GM12864 (cell line): ENCODE measurements at places on chromosomes 6 and 20.

DNA sequence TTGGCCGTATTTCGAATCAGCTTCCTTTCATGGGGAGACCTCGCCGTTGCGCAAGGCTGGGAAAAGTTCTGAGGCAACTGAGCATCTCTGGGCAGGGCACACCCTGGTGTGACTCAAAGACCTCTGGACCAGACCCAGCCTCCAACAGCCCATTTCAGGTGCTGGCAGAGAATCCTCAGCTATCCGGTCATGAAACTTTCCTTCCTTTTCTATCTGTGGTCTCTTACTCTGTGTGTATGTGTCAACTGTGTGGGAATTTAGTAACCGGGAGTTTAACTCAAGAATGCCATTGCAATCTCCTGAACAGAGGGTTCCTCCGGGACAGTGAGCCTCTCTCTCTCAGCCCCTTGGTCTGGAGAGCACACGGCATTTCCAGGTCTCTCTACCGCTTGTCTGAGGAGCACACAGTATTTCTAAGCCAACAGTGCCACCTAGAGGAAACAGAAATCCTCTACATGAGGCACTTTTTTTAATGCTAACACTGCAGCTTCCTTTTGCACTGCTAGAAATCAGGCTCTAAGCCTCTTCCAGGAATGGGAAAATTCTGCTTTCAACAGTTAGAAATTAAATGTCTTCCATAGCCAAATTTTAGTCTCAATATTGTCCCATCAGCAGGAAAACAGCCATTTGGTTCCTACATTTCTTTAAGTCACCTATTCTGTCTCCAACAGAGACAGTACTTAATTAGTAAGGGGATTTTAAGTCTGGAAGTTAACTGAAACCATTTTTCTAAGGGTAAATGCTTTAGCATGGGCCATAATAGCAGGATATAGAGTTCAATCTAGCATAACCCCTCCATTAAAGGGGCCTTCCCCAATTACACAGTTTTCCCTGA, 32.7 kb downstream of the PLN start:
- no peak for DNase-seq

DNA sequence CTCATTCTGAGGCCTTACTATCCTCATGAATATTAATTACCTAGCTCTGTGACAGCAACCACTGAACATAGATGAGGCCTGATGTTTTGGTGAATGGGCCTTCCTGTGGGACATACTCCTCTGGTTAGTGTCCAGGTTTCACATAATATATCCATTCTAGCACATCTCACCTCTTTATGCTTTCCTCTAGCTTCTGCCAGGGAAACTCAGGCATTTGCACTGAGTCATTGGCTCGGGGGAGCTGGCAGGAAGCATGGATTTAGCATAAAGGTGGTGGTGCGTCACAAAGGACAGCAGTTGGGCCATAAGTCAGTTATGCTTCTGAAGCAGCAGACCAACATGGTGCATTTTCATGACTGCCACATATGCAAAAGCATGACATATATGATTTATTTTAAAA, 37.5 kb upstream of the TMEM170B start:
- DNase-seq, result no peak

DNA sequence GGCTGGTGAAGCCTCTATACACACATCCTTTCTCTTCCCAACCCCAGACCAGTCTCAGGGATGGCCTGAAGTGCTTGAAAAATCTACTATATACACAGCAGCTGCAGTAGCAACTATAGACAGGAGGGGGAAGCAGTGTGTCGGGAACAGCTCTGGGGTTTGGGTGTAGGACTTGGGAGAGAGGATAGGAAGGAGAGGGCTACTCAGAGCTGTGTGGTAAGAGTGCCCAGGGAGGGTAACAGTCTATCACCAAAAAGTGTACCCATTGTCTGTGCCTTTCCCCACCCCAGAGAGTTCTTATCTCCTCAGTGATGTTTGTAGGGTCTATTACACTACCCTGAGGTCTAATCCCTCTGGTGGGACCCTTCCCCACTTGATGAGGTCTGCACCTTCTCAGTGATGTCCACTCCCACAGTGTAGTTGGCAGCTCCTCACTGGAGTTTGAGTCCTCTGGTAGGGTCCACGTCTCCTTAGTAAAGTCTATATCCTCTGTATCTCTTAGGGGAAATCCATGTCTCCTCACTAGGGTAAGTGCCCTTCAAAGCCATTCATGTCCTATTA, 1.5 kb upstream of the GGT7 start:
- peak; percentile 47 for DNase-seq

DNA sequence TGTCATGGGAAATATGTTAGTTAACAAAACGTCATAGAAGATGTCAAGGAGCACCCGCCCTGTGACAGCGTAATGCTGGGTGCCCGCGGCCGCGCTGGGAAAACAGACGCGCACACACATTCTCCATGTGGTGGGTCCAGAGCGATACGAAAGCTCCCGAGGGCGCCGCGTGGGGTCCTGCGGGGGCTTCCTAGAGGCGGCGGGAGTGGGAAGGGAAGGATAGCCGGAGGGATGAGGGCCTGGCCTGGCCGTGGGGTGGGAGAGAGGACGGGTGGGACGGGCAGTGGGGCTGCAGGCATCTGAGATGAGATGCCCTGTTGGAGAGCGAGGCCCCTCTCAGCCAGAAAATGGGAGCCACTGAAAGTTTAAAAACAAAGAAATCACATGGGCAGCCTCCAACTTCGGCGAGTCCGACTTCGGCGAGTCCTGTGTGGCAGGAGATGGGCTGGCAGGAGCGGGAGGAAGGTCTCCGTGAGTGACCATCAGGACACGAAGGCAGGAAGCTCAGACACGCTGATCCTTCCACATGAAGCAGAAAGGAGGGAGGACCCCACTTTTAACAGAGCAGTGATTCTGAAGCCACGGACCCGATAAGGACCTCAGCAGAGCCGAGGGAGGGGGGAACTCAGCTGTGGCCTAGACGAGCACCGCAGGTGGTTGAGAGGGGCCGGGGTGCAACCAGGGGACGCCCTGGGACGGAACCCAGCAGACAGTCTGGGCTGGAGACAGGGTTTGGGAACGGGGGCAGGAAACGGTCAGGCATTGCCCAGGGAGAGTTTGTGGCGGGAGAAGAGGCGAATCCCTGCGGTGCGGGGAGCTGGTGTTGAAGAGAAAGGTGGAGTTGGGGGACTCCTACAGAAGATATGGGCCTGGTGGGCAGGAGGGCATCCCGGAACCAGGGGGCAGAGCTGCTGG, 114.1 kb upstream of the FRMD1 start:
- DNase-seq, result no peak

- no peak for DNase-seq
These were observed 256.0 kb downstream of the CDKAL1 start for GRCh38 chr6:20790032-20790791.

- no peak for DNase-seq
These were observed 3.7 kb downstream of the OGFR start for GRCh38 chr20:62808211-62808865.

- DNase-seq, result no peak
These were observed 27.2 kb upstream of the CHD6 start for GRCh38 chr20:41645372-41645771.

DNA sequence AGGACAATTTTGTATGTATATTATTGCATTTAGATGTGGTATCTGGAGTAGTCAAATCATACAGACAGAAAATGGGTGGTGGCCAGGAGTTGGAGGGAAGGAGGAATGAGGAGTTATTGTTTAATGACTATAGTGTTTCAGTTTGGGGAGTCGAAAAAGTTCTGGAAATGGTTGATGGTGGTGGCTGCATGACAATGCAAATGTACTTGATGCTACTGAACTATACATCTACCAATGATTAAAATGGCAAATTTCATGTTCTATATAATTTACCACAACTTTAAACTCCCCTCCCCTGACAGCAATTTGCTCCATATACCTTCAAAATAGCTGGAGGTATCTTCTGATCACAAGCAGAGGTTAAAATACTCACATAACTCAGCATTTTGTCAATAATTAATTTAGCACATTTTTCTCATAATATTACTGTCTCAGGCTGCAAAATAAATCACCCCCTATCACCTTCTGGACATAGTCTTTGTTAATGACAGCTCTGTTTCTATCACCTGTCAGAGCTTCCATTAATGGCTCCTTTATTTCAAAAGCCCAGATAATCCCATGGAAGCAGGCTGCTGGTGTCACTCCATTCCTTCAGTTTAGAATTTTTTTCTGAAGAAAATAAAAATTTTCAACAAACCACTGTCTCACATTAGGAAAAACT, 25.7 kb upstream of the RHAG start:
- DNase-seq, result no peak

DNA sequence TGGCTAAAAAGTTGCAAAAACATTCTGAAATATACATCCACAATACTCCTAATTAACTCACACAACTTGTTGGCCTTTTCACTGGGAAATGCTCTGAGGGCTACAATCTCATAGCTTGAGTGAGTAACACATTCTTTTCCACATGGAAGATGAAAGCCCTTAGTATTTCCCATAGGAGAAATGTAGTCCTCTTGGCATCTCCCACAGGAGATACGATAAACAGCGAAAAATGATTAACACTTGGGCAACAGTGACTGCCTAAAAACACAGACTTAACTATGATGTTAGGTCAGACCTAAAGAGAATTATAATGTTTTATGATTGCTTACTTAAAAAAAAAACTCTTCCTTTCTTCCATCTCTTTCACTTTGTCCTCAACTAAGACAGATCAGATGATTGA, 9.0 kb downstream of the MYLK4 start:
- DNase-seq, result no peak

DNA sequence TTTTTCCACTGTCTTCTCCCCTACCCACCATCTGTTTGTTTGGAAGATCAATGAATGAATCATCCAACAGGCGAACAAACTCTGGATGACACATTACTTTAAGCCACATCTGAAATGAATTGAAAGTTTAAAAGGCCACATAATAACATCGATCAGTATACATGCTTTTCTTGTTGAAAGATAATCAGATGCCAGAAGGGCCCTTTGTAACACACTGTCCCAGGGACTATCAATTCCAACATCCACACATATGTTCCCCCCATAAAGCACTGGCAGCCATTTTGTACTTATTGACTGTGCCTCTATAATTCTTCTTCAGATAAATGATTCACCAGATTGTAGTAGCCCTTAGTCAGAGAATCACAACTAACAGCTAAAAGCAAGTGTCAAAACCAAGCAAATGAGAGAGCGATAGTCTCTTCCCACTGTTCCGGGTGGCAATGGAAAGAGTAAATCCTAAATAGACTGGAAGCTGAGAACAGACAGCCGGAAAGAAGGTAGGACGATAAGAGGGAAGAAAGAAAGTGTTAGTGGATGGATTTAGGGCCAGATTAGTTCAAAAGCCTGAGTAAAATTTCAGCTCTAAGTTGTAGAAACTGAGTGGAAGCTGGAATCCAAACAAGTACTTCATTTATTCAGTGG, 184.9 kb upstream of the TENT5A start:
- DNase-seq, result no peak
